ELR (cell line): ENCODE measurements at places on chromosomes 7 and 10.

GRCh38 chr10:110376021-110376766 is 71.5 kb upstream of the SMNDC1 start:
- DNase-seq: no peak

DNA sequence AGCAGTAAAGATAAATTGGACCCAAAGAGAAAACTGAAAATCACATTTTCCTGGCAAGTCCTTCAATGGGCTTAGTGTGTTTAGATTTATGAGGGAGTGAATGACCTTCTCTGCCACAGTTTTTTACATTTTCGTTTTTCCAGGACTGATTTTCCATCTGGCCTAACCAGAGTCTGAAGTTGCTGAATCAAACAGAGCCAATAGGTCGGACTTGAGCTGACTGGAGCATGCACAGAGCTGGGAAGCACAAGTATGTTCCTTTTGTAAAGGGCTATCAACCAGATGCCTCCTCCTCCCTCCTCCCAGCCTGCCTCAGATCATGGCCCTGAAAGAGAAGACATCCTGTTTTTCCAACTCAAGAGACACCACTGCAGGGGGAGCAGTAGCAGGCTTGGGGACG is 126.0 kb upstream of the ANKRD1 start:
- DNase-seq: no peak

DNA sequence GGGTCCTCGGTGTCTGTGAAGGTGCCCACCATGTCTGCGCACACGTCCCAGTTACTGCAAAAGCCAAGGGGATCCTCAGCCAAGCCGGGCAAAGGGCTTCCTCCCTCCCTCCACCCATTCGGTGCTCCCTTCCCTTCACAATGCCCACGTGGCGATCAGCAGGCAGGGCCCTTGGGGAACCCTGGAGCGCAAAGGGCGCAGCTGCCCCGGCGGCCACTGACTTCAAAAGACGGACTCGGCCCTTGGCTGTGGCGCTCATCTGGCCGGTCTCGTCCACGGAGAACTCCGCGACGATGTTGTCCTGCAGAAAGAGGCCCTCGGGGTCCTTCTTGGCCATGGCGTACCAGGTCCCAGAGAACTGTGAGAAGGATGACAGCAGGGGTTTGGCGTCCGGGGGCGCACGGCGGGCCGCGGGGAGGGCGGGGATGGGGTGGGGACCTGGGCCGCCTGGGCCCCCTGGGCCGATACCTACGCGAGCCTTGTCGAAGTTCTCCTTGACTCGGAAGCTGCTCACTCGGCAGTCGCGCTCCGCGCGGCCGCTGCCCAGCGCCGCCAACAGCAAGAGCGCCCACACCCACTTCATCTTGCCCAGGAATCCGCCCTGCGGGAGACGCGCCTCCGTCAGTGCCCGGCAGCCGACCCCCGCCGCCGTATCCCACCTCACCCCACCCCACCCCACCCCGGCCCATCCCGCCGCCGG is 439 bp downstream of the RBP4 start:
- DNase-seq: peak; percentile 13

DNA sequence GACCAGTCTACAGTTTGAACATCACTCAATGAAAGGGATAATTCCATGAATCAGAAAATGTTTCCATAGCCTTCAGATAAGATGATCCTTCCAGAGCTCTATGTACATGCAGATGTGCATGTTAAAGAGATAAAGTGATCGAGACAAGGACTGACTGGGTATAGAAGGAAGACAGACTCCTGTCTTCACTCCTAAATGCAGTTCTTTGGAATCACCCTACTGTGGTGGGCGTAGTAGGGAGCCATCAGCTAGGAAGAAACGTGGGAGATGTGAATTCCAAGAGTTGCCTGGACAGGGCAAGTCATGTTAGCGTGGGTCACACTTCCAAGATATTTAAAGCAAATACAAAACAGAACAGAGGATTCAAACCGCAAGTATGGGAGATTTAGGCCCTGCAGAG is 23.9 kb downstream of the LOXL4 start:
- no peak for DNase-seq

DNA sequence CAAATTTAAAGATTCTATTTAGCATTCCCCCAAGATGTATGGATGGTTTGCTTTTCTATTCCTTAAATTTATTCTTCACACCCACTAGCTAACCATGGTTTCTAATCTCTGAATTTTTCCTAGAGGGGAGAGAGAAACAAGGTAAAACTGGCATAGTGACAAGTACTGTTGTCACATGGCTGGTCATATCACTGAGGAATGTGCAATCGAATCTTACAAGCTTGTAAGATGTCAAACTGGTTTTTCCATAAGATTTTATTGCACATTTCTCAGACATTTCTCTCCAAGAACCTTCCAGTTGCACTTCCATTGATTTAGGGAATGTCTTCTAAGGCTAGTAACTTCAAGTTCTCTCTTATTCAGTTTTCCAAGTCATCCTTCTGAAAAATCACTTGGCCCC is 89.8 kb downstream of the MBL2 start:
- DNase-seq: no peak

- DNase-seq: no peak
These were observed 29.2 kb downstream of the GBX1 start for GRCh38 chr7:151138153-151138851.

- DNase-seq: no peak
These were observed 639.9 kb downstream of the PHTF2 start for GRCh38 chr7:78438433-78438832.

DNA sequence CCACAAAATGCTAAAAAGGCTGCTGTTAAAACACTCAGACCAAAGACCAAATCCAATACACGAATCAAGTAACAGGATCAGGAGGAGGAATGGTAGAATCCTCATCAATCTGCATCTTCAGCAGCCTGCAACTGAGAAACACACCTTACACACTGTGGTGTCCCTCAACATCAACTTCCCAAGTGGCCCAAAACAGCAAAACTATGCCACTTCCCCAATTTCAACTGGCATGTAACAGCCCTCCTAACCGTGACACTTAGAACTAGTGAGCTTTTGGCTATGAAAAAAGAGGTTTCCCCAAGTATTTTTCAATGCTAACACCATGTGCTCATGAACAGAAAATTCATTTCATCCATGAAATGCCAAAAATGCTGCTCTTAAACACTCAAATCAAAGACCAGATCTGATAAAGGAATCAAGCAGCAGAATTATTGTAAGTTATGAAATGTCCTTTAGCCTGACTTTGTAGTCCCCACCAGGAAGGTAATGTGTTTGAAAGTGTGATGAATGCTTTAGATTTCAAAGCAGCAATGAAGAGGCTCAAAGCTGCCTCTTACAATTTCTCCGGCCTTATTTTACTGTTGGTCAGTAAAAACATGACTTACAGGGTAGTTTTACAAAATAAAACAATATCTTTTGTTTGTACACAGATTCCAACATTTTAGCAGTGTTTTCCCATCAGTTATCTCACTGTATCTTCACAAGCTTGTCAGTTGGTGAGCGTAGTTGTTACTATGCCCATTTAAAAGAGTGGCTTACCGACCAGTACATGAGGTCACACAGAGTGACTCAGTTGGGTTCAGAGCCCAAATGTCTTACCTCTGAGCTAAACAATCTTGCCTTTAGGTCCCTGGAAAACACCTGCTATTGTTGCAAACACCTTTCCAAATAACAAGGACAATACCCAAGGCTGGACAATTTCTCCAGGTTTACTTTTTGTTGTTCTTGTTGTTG is 65.7 kb upstream of the ASAH2 start:
- DNase-seq: peak; percentile 46

DNA sequence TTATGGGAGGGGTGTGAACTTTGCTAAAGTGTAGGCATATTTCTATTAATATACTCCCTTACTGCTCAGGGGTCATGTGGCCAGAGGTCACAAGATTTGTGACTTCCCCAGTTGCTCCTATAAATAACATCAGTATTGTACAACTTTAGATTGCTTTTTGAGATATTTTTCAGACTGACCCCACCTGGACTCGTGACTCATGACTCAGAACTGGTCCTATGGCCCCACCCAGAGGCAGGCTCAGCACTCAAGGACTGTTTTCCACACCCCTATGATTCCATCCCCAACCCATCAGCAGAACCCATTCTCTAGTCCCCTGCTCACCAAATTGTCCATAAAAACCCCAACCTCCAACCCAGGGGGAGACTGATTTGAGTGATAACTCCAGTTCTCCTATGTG is 2.7 kb upstream of the CUL2 start:
- DNase-seq: peak; percentile 35

- no peak for DNase-seq
These were observed 117.8 kb downstream of the USP6NL start for GRCh38 chr10:11493646-11494045.

GRCh38 chr7:129502708-129503685 is 666 bp downstream of the SMKR1 start:
- no peak for DNase-seq

- DNase-seq: peak; percentile 70
These were observed 52.2 kb upstream of the SEC61G start for GRCh38 chr7:54811041-54811845.

DNA sequence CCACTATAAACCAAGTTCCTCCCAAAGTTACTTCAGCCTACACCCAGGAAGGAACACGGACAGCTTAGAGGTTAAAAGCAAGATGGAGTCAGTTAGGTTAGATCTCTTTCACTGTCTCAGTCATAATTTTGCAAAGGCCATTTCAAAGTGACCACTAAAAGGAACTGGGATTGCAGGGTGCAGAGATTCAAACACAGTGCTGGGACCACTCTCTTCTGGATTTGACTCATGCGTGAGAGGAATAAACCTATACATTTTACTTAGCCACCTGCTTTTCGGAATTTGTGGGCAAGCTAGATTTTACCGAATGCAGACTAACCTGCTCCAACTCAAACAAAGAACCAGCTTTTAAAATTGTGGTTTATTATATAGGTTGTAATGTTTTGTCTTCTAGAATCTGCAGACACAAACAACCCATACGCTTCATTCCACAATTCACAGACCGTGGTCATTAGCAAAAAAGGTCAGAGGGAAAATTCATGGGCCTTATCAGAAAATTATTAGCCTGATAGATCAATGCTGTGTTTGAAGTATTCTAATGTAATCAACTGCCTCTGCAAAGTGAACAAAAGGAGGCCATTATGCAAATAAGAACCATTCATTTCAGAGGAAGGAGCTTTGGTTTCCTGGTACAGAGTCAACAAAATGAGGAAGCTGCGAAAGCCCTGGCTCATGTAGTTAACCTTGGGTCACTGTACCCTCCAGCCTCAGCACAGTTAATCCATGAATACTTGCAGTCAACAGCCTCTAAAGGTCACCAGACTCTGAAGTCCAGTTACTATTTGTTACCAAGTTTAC is 342.7 kb upstream of the KLF6 start:
- no peak for DNase-seq
